ENCODE measurements at places on chromosomes 1 and 21.
A peak's percentile ranks its signal among the peaks of the same experiment; 100 is the strongest.

- no peak for ATAC-seq
Measured at GRCh38 chr1:207286786-207287468, 34.6 kb upstream of the CD55 start.

DNA sequence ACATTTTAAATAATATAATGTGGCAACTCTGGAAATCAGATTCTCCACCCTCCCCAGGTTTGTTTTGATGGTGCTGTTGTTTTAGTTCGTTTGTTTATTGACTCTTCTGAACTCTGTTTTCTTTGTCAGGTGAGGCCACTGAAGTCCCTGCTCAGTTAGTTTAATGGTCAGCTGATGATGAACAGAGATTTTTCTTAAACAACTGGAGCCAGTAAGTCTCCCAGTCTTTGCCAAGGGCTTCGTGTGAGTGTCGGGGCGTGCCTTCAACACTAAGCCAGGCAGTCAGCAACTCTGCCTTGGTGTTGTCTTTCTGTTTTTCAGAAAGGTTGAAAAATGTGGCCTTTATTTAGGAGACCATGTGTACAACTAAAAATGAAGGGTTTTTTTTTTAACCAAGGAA lies 58.9 kb downstream of the TEX35 start:
- no peak for ATAC-seq

GRCh38 chr21:44708866-44709425 lies 2.4 kb downstream of the TSPEAR start:
- no peak for ATAC-seq

- no peak for ATAC-seq
Measured at GRCh38 chr1:186326009-186326408, 49.0 kb downstream of the TPR start.

DNA sequence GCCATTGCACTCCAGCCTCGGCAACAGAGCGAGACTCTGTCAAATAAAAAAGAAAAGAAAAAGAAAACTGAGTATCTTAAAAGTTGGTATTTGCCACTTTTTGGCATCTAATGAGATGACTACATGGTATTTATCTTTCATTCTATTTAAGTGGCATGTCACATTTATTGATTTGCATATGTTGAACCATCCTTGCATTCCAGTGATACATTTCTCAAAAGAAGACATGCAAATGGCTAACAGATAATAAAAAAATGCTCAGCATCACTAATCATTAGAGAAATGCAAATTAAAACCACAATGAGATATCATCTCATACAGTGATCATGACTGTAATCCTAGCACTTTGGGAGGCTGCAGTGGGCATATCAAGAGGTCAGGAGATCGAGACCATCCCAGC lies 28.1 kb downstream of the SFPQ start:
- ATAC-seq = no peak

- ATAC-seq = no peak
Measured at GRCh38 chr1:218592688-218593087, 247.6 kb downstream of the TGFB2 start.

DNA sequence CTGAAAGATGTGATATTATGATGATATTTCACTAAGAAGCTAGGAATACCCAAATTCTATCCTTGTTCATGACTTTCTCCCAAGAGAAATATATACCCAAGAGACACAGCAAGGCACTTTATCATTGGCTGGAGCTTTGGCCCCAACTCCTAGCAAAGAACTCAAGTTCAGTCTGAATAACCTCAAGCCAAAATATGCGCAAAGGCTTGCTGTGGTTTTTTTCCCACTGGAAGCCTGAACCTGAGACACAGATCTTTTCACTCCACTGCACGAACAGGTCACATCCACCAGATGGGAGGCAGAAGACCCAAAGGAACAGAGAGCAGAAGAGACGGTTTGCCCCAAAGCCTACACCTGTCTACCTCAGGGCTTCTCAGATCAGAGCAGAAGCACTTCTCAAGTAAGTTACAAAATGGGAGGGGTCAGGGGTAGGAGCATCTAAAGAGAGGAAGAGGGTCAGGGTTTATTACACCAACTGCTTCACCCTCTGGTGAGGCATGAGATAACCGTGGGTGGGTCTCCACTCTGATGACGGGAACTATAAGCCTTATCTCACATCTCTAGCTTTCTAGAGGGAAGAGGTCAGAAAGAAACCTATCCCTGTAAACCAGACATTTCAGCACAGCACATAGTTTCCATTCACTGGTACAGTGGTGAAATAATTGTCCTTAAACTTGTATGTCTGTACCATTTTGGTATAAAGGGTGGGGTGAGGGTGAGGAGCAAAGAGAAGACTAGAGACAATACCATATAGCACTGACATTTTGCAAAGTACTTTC lies 17.1 kb upstream of the CDC42BPA start:
- no peak for ATAC-seq

DNA sequence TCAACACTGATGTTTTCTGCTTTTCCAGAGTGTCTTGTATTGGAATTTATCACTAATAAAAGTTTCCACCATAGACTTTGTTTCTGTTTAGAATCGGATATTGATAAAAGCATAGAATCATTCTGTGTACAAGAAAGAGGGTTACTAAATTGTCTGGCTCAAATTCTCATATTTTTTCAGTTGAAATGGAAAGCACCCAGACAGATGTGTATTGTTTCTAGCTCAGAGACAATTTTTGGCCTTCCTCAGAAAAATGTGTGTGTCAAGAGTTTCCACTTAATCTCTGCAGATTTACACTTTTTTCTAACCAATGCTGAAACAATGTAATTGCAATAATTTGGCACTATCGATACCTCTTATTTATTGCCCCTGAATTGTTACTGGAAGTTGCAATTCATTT lies 20.2 kb downstream of the LHX9 start:
- no peak for ATAC-seq

- no peak for ATAC-seq
Measured at GRCh38 chr1:85934516-85934915, 222.1 kb downstream of the COL24A1 start.

GRCh38 chr1:77394166-77394565 lies 112.3 kb downstream of the AK5 start:
- no peak for ATAC-seq

DNA sequence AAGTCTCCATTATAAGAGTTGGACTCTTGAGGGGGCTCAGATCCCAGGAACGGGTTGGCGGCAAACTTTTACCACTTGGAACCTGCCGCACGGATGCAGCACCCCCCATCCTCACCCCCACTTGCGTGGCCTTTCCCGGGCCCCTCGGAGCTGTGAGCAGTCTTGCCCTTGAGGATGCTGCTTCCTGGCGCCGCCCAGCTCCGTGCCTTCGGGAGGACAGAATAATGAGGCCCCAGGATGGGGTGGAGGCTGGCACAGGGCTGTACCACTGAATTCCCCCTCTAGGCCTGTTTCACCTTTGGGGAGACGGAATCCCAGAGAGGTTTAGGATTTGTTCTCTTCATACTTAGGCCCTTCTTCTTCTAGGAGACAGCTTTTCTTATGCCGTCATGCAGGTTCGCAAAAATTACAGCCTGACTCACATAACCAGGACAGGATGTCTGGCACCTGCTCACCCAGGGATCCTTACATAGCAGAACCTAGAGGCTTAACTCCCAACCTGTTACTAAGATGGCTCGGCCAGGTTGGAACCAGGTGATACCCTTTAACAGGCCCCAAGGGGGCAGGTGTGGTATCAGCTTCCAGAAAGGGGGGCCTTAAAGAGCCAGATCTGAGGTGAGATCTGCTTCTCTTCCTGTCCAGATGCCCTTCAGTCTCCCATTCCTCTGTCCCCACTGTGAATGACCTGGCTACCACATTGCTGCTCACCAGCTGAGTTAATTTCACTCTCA lies 1.5 kb downstream of the TRNP1 start:
- ATAC-seq = no peak

DNA sequence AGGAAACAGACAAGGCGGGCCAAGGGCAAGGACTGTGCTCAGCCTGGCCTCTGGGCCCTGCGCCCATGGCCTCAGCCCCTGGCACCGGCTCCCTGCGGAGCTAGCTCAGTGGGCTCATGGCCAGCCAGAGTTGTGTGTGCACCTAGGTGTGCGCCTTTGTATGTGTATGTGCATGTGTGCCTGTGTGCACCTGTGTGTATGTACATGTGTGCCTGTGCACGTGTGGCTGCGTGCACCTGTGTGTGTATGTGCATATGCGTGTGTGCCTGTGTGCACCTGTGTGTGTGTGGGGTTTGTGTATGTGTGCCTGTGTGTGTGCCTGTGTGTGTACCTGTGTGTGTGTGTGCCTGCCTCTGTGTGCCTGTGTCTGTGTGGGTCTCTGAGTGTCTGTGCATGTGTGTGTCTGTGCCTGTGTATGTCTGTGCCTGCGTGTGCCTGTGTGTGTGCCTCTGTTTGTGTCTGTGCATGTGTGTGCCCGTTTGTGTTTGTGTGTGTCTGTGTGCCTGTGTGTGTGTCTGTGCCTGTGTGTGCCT lies 7.4 kb downstream of the GPR137B start:
- no peak for ATAC-seq

DNA sequence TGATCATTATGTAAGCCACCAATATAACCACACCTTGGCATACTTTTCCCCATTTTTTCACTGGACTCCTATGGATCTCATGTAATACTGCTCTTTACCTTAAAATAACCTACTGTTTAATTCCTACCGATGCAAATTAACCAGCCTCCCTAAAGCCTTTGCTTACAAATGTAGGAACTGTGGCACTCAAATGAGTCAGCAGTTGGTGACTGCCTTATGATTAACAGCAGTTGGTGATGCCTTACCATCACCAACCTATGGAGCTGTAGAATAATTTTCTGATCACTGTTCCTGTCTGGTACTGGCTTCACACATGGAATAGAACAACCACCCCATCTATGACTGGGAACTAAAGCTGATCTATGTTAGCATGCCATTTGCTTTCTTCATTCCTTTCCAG lies 7.8 kb upstream of the NUDT17 start:
- no peak for ATAC-seq

GRCh38 chr1:179082333-179082998 lies 596 bp downstream of the TOR3A start:
- peak; percentile 22 for ATAC-seq

GRCh38 chr21:44329086-44329889 lies 9.9 kb downstream of the CFAP410 start:
- no peak for ATAC-seq

- no peak for ATAC-seq
Measured at GRCh38 chr1:99782397-99782796, 16.0 kb upstream of the FRRS1 start.

- no peak for ATAC-seq
Measured at GRCh38 chr1:53392460-53392859, 64.6 kb upstream of the LRP8 start.

DNA sequence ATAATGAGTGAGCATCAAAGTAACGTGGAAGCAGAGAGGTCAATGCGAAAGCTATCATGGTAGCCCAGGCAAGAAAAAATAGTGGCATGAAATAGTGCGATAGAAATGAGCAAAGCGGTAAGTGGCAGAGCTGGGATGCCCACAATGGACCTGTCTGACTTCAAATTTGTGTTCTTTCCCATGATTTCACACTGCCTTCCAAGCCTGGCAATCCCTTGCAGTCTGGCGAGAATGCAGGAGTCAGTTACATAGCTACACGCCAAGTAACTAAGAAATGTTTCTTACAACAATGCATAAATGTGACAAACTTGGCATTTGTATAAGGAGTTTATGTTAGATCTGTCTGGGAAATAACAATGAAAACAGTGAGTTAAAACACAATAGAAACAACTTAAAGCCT lies 82.6 kb downstream of the GRIK1 start:
- ATAC-seq = no peak

DNA sequence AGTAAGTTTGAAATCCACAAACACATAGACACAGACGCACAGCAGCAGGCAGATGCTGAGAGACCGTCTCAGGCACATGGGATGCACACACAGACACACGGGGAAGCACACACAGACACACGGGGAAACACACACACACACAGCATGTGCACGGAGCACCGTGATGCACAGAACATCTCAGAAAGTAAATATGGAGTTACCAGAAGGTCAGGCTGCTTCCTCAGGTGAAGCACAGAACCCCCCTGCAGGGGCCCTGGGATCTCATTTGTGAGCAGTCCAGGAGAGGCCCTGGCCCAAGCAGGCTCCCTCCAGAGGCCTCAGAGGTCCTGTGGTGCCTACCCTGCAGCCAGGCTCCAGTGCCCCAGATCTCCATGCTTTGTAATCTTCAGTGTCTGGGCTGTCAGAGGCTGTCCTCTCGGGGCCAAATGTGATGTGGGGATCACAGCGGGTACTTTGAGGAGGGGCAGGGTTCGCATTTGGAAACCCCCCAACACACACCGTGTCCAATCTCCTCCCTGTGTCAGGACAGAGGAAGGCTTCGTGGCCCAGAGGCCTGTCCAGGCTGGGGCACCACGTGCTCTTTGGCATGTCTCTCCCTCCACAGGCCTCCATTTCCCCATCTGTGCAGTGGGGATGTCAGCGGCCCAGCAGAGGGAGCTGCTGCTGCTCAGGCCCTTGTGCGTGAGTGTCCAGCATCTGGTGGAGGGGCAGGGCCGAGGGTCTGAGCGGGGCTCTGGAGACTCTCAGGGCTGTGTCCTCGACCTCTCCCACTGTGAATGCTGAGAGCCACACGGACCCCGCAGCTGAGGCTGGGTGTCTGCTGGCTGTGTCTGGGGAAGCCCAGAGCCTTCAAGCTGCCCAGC lies 23.0 kb upstream of the PRSS38 start:
- no peak for ATAC-seq

GRCh38 chr1:109025694-109026093 lies 16.2 kb downstream of the WDR47 start:
- ATAC-seq = no peak

DNA sequence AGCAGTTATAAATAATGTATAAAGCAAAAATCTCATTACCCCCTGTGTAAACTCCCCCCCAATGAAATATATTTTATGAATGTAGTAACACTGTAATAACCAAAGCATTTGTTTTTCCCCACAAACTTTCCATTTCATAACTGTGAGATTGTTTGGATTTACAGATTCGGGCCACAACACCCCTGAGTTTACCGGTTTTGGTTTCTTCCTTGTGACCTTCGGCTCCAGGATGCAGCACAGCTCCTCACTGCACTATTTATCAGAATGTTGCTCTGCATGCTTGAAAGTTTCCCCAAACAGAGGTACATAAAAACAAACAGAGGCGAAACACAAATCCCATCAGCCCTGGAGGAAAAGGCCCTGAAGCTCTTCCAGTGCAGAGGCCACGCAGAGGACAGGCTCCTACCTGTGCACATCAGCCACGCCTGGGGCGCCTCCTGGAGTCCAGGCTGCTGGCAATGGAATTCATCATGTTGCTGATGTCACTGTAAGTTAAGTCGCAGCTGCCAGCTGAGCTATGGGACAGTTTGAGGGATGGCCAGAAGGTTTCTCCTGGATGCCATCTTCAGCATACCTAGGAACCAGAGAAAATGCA lies 122.0 kb downstream of the LMO4 start:
- ATAC-seq = no peak

GRCh38 chr1:60848583-60849188 lies 233.7 kb upstream of the NFIA start:
- no peak for ATAC-seq

GRCh38 chr1:15033264-15033663 lies 120.3 kb upstream of the TMEM51 start:
- no peak for ATAC-seq
